ENCODE measurements at places on chromosomes 13 and 19.
A peak's percentile ranks its signal among the peaks of the same experiment; 100 is the strongest.

GRCh38 chr13:83449668-83450395 lies 432.4 kb downstream of the SLITRK1 start:
- no peak overlapping the region for H3K4me3 ChIP-seq
- H3K36me3 ChIP-seq: no peaks in the 10 kb centered on the region
- H3K27me3 ChIP-seq: no peaks in the 10 kb centered on the region
- DNase-seq: no peak
- no peaks in the 10 kb centered on the region for H3K4me1 ChIP-seq

DNA sequence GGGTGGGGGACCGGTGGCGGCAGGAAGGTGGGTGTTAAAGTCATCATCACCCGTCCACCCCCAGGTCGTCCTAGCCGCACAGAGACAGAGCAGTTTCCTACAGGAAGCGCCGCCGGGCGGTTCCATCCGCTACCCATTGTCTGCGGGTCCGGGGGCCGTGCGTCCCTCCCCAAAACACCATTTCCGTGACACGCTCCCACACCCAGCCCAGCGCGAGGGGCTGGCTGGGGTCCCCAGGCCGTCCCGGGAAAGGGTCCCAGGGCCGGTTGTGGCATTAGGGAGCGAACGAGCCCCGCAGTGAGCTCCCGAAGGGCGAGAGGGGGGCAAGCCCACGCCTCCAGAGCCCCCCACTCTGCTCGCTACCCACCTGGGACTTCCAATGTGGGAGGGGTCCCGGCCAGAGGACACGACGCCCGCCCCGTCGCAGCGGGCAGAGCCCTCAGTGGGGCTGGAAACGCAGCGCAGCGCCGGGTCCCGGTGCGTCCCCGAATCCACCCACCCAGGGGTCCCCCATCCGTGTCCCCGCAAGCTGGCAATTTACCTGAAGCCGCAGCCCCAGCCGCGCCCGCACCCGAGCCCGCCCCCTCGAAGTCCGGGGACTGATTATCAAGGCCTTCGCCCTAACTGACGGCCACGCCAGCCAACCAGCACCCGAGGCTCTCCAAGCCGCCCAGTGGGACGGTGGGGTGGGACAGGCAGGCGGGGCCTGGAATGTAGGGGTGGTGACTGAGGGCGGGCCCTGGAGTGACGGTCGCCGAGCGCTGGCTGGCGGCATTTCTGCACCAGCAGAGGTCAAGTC lies at the start of gene KANK3:
Gene KANK3 (minus strand): TSS at position 579 of the 799 bp plus-strand sequence. CDS start 5,434 bp downstream, outside the sequence.
- no peaks in the 10 kb centered on the region for H3K36me3 ChIP-seq
- no peak within 1 kb of the TSS for H3K27ac ChIP-seq
- peak; percentile 94 for DNase-seq
- peak within 1 kb of the TSS; percentile 49 for H3K4me3 ChIP-seq
- no peaks in the 10 kb centered on the region for H3K4me1 ChIP-seq
- peaks cover 65% of the 10 kb centered on the region for H3K27me3 ChIP-seq

GRCh38 chr19:45792470-45793177 lies at the start of gene DMWD:
DMWD (minus strand) TSS chr19:45792845; CDS start chr19:45792756, 89 bp downstream.
- DNase-seq: peak; percentile 98
- H3K4me1 ChIP-seq: peaks cover 15% of the 10 kb centered on the region
- H3K27ac ChIP-seq: no peak within 1 kb of the TSS
- H3K36me3 ChIP-seq: 0 out of 2 replicates have a peak, but pooled peaks cover 3% of the 10 kb centered on the region

DNA sequence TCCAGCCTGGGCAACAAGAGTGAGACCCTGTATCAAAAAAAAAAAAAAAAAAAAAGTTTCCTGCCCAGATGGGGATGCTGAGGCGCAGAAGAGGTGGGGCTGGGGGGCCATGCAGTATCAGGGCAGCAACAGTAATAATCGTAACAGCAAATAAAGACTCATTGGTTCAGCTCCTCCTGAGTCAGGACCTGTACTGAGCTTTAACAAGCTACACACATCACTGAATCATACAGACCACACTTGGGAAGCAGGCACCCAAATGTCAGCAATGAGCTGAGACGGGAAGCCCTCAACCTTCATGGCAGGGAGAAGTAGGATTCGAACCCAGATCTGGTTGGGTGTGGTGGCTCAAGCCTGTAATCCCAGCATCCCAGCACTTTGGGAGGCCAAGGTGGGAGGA lies 10.6 kb upstream of the DPF1 start:
- H3K4me3 ChIP-seq: no peak overlapping the region
- no peaks in the 10 kb centered on the region for H3K36me3 ChIP-seq
- no peak for DNase-seq
- no peaks in the 10 kb centered on the region for H3K4me1 ChIP-seq

- H3K27ac ChIP-seq: peak overlapping the region; percentile 76
- peak overlapping the region; percentile 14 for H3K4me3 ChIP-seq
- peak; percentile 62 for DNase-seq
- no peaks in the 10 kb centered on the region for H3K27me3 ChIP-seq
- H3K36me3 ChIP-seq: no peaks in the 10 kb centered on the region
Observed at GRCh38 chr13:36192166-36192565, 22.2 kb downstream of the SOHLH2 start.

GRCh38 chr13:33940898-33941297 lies 122.9 kb downstream of the RFC3 start:
- no peaks in the 10 kb centered on the region for H3K36me3 ChIP-seq
- no peaks in the 10 kb centered on the region for H3K4me1 ChIP-seq
- DNase-seq: no peak
- H3K27ac ChIP-seq: no peak overlapping the region
- H3K4me3 ChIP-seq: no peak overlapping the region

DNA sequence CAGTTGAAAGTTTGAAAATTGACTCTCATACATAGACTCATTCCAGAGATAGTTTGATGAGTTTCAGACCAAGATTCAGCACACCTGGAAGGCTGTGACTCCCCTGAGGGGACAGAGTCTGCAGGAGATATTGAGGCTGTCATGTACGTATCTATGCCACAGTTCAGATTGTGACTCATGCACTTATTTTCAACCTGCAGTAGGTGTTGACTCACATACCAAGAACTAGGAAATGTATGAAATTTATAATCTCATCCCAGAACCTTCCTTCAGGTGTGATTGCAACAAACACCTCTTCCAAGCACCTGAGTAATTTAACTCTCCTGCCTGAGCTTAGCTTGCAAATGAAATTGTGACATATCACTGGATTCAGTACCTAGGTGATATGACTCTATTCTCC lies 64.4 kb upstream of the ZNF43 start:
- no peaks in the 10 kb centered on the region for H3K4me1 ChIP-seq
- DNase-seq: no peak
- no peaks in the 10 kb centered on the region for H3K27me3 ChIP-seq

GRCh38 chr13:69296130-69296529 lies 811.5 kb upstream of the ATXN8OS start:
- no peaks in the 10 kb centered on the region for H3K27me3 ChIP-seq
- H3K27ac ChIP-seq: no peak overlapping the region
- no peak overlapping the region for H3K4me3 ChIP-seq
- no peak for DNase-seq

DNA sequence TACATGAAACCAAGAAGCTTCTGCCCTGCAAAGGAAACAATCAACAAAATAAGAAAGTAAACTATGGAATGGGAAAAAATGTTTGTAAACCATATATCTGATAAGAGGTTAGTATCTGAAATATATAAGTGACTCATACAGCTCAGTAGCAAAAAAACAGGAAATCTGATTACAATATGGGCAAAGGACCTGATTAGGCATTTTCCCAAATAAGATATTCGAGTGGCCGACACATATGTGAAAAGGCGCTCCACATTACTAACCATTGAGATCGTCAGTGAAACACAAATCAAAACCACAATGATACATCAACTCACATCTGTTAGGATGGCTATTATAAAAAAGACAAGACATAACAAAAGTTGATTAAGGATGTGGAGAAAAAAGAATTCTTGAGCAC lies 2818.6 kb upstream of the PCDH20 start:
- H3K27ac ChIP-seq: no peak overlapping the region
- no peak for DNase-seq
- H3K27me3 ChIP-seq: no peaks in the 10 kb centered on the region
- no peaks in the 10 kb centered on the region for H3K4me1 ChIP-seq
- H3K4me3 ChIP-seq: no peak overlapping the region
- no peaks in the 10 kb centered on the region for H3K36me3 ChIP-seq

DNA sequence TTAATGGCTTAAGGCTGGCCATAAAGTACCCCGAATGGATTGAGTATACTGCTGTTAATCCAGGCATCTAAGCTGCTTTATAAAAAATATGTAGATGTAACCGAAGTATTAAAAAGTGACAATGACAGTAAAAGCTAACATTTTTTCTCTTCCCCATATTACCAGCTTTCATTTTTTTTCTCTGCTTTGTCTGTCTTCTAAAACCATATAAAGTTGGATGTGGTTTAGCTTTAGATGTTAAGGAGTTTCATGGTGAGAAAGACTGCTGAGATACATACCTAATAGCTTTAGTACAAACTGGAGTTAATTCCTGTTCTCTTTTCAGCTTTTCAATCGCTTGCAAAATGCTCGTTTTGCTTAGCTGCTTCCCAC lies 838 bp downstream of the AKAP11 start:
- no peaks in the 10 kb centered on the region for H3K36me3 ChIP-seq
- peak overlapping the region; percentile 78 for H3K4me3 ChIP-seq
- peaks cover 14% of the 10 kb centered on the region for H3K4me1 ChIP-seq
- no peak for DNase-seq
- H3K27ac ChIP-seq: peak overlapping the region; percentile 66
- H3K27me3 ChIP-seq: no peaks in the 10 kb centered on the region

DNA sequence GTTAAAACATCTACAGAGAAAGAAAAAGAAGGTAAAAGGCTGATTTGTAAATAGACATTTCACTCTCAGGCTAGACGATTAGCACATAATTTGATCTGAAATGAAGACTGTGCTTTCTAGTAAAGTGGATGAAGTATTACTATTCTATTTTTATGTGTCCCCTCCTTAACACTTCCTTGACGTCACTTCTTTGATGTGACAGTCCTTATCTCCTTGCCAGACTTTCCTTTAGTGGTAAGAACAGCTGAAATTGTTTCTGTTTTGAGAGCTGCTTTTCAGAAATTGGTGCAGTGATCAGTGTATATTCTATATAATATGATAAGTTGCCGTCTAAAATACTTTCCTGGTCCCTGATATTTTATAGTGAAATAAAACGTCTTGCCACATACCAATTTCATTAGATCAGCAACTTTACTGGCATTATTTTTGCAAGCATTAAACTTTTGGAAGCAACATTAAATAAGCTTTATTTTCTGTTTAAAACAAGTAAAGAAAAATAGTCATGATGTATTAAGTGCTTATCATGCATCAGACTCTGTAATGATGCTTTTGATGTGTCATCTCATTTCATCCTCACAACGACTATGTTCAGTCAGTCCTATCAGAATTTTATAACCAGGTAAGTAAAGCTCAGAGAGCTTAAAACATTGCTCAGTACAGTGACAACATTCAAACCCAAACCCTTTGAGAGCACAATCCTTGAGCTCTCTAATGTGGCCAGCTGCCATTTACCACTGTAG lies 210.3 kb upstream of the PCDH9 start:
- DNase-seq: no peak
- H3K27ac ChIP-seq: no peak overlapping the region
- H3K27me3 ChIP-seq: no peaks in the 10 kb centered on the region

DNA sequence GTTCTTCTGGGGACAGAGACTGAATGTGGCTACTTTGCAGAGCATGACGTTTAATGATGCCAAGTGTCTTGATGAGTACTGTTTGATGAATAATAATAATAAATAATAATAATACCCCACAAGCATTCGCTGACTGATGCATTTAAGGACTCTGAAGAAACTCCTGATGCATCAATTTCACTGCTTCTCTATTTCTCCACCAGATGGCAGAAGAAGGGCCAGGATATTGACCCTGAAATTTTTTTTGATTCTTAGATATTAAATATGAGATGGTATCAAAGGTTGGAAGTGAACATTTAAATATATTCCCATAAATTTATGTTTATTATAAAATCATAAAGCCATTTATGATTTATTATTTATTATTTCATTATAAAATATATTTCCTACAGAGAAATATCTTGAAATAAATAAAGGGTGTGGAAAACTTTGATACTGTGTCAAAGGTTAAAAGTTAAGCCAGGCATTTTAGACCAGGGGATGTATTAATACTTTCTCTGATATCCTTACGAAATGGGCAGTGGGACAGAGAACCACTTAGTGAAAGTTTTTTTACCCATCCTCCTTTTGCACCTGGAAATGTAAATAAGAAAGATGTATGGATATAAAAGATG lies 170.9 kb downstream of the LACC1 start:
- H3K27ac ChIP-seq: no peak overlapping the region
- no peaks in the 10 kb centered on the region for H3K4me1 ChIP-seq
- peak; percentile 13 for DNase-seq
- no peaks in the 10 kb centered on the region for H3K27me3 ChIP-seq
- no peak overlapping the region for H3K4me3 ChIP-seq

DNA sequence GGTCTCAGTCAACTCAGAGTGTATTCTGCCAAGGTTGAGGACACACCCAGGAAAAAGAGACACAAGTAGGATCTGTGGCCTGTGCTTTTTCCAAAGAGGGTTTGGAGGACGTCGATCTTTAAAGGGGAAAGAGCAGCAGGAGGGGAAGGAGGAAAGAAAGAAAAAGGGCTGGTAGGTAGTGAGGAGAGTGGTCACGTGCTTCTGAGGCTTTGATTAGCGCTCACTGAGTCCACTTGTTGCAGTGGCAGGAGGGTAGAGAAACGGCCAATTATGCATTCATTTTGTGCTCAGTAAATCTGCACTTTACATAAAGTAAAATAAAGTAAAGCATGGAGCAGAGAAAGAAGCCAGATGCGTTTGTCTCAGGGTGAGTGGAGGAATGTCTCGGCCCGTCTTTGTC lies 126.0 kb upstream of the VSTM2B start:
- no peak overlapping the region for H3K27ac ChIP-seq
- H3K4me3 ChIP-seq: no peak overlapping the region
- peaks cover 41% of the 10 kb centered on the region for H3K27me3 ChIP-seq
- H3K4me1 ChIP-seq: no peaks in the 10 kb centered on the region
- no peaks in the 10 kb centered on the region for H3K36me3 ChIP-seq

DNA sequence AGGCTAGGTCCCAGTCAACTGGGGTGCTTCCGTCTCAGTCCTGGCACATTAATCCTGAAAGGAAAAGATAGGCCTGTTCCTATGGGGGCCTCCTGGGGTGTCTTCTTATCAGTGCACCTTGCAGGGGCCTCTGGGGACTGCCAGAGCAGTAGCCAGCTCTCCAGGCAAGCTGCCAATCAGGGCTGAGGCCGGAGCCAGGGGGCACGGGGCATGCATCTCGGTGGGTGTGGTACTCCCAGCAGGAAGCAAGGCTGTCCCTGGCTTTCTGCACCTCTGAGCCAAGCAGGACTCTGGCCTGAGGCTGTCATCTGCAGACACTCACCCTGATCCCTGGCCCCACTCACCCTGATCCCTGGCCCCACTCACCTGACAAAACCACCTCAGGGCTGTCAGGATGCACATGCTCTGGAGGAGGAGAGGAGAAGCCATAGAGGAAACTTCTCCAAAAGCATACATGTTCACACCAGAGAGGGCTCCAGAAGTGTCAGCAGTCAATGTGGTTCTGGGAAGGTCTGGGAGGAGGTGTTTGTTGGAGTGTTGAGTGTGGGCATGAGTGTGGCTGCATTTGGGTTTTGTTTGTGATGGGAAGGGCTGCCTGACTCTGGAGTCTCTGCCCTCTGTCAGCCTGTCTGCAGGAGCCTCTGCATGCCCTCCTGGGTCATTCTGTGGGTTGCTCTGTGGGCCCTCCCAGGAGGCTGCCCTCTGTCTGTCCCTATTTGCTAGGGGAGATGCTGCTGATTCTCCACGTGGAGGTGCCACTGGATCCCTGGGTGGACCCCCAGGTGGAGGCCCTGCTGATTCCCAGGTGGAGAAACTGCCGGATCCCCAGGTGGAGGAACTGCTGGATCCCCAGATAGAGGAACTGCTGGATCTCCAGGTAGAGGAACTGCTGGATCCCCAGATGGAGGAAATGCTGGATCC lies 22.7 kb upstream of the KCTD15 start:
- H3K4me3 ChIP-seq: no peak overlapping the region
- no peaks in the 10 kb centered on the region for H3K36me3 ChIP-seq
- H3K27me3 ChIP-seq: peaks cover 8% of the 10 kb centered on the region
- no peak overlapping the region for H3K27ac ChIP-seq
- DNase-seq: no peak

Data from MM.1S (cell line).